ENCODE measurements at places on chromosomes 5 and 9. TPM values are rescaled to one million over a fixed set of nuclear protein-coding genes. Genes with fewer than 3 reads are reported as not detected.

GRCh38 chr5:17441351-17441750, 56.7 kb upstream of the TAF11L2 start:
- no peak for DNase-seq

DNA sequence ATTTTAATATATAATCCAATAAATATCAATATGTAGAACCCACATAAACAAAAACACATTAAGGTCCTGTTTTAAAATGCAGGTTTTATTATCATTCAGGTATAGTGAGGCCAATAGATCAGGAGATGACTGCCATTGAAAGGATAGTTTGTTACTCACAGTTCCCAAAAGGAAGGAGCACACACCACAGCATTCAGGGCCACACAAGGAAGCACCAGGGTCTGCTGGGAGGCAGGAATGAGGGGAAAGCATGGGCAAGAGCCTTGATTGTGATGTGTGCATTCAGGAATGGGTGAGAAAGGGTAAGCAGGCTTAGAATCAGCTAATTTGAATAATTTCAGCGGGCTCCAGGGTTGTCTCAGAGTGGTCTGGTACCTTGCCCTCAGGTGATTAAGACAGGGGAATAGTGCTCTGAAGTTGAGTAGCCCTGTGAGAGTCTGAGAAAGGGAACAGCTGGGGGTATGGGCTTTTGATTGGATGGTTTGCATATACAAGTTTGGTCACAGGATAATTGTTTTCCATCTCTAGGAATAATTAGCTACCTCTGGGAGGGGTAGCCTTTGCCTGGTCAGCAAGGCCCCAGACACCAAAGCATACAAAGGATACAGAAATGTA, 19.8 kb upstream of the OTULIN start:
- no peak for DNase-seq

Gene TNPO1
- 74.6 TPM for total RNA-seq

Gene HTR1A
- not detected for total RNA-seq

Gene PCDHA10
- total RNA-seq = 2.3 TPM

GRCh38 chr5:94432499-94432898, 185.9 kb downstream of the KIAA0825 start:
- no peak for DNase-seq

DNA sequence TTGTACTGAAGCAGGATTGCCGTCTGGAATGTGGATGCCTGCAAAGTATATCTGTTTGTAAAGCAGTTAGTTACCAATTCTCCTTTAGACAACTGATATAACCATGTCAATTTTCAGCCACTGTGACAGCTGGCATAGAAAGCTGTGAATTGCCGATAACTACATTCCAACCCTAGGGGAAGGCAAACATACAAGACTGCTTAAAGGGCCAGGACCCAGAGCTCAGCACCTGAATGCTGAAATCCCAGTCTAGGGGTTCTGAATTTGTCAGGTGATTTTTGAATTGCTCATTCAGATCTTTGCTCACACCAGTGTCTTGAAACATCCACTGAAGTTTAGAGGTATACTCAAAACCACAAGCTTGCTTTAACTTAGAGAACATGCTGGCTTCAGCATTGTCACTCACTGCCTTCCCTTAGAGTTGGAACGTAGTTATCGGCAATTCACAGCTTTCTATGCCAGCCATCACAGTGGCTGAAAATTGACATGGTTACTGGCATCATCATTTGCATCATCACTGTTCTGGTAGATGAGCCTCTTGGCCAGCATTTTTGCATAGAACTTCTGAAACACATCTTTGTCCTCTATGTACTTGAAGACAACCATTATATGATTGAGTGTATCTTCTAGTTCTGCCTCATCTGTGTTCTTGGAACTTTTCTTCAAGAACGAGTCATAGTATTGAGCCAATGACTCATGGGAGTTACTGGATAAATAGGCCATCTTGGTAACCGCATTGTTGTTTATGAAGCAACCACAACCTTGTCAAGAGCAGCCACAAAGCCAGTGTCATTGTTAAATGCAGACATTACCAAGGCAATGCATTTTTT, 82.1 kb downstream of the CCDC192 start:
- no peak for DNase-seq

- DNase-seq = no peak
Measured at GRCh38 chr5:157959370-157959769, 100.4 kb upstream of the CLINT1 start.

GRCh38 chr9:130539420-130540223, 39.8 kb upstream of the FUBP3 start:
- DNase-seq = no peak

Gene PCDHGB4
- total RNA-seq = 6.0 TPM

Gene FAXDC2
- total RNA-seq = 31.8 TPM

GRCh38 chr5:86861512-86861911, 243.8 kb downstream of the COX7C start:
- no peak for DNase-seq

All from omental fat pad (tissue), 4 donors.